ENCODE measurements at places on chromosomes 5 and 9.

GRCh38 chr5:15929611-15930263, 249.9 kb downstream of the MARCHF11 start:
- no peak for DNase-seq

GRCh38 chr5:157184117-157184670, 3.6 kb downstream of the ITK start:
- no peak for DNase-seq

DNA sequence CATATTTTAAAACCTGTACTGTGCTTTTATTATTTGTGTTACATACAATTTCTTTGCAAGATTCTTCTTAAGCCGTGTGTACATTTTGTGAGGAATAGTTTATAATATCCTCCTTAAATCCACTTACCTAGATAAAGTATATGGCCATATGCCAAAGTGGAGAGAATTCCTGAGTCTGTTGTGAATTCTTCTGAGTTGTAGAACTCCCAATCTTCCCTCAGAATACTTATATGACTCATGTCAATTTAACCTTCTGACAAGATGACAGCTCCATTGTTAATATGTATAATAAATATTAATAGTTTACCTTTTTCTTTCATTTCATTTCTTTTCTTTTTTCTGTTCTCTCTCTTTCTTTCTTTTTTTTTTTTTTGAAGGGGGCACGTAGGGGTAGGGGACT, 6.0 kb upstream of the RICTOR start:
- no peak for DNase-seq

- no peak for DNase-seq
These were observed 10.8 kb upstream of the DBN1 start for GRCh38 chr5:177483994-177484901.

- DNase-seq: no peak
These were observed 100.1 kb upstream of the DHFR start for GRCh38 chr5:80754900-80755299.

GRCh38 chr5:115952588-115952987, 9.7 kb upstream of the LVRN start:
- DNase-seq: no peak

DNA sequence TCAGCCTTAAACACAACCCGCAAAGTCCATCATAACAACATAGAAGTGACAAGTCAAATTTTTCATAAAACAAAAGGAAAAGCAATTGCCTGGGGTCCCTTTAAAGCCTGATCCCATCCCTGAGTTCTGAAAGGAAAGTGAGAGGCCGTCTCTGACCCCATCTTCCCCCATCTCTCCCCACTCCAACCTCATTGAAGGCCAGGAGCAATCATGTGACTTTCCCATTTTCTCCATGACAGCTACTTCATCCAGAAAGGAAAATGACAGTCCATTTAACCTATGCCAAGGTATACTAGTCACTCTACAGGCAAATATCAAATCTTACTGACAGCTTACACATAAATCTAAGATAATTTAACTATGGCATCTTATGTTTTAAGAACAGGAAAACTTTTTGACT, 15.5 kb downstream of the ACTL7A start:
- DNase-seq: no peak

DNA sequence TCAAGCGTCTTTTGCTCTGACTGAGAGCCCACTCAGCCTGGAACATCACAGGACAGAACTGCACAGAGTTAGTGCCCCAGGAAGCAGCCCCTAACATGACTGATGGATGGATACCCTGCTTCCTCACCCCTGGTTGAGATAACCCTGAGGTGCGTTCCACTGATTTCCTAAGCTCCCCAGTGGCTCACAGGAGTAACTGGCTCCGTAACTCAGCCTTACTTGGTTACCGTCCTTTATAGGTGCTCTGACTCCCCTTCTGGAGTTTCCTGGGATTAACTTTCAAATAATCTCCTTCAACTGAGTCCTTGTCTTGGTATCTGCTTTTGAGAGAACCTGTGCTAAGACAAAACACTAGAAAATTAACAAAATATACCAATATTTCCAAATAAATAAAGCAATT, 449.5 kb downstream of the AGTPBP1 start:
- DNase-seq: no peak

GRCh38 chr5:123549256-123549904, 37.4 kb downstream of the CSNK1G3 start:
- DNase-seq: no peak

Data from hematopoietic multipotent progenitor cell treated with erythropoietin and hydrocortisone succinate and interleukin-3 and kit ligand, for 15 days (in vitro differentiated cells).